Jurkat, Clone E6-1 (cell line): ENCODE measurements at places on chromosomes 1 and 21.

GRCh38 chr21:26719750-26720149 lies 125.5 kb downstream of the ADAMTS1 start:
- DNase-seq = no peak

GRCh38 chr1:146036241-146036964 lies 14.9 kb upstream of the HJV start:
- DNase-seq = no peak

- no peak for DNase-seq
These were observed 95.9 kb downstream of the LRIG2 start for GRCh38 chr1:113168946-113169345.

GRCh38 chr1:24424207-24424606 lies 8.6 kb downstream of the NIPAL3 start:
- DNase-seq = no peak

- no peak for DNase-seq
These were observed 271.4 kb downstream of the FOXD2 start for GRCh38 chr1:47709019-47709871.

GRCh38 chr1:247060771-247061170 lies 17.8 kb downstream of the ZNF670 start:
- no peak for DNase-seq

DNA sequence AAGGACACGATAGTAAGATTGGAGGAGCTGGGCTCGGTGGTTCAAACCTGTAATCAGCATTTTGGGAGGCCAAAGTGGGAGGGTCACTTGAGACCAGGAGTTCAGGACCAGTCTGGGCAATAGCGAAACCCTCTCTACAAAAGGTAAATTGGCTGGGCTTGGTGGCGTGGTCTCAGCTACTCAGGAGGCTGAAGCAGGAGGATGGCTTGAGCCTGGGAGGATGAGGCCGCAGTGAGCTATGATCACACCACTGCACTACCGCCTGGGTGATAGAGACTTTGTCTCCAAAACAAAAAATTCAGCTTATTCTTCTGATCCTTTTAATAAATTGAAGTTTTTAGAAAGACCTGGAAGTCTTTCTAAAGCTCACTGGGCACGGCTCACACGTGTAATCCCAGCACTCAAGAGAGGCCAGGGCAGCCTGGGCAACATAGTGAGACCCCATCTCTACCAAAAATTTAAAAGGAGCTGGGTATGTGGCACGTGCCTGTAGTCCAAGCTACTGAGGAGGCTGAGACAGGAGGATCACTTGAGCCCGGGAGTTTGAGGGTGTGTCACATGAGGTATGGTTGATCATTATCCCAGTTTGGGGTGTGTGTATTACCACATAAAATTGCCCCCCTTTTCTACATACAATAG lies 15.3 kb downstream of the MASP2 start:
- no peak for DNase-seq

GRCh38 chr1:116947092-116947860 lies 37.6 kb downstream of the PTGFRN start:
- DNase-seq = no peak
